ENCODE measurements at places on chromosomes 5 and 9.

- no peak for DNase-seq
These were observed 12.0 kb upstream of the THG1L start for GRCh38 chr5:157719245-157719644.

- no peak for DNase-seq
These were observed at the start of gene SYK for GRCh38 chr9:90801241-90801972. SYK (plus strand) TSS chr9:90801819; CDS start chr9:90843899, 42,080 bp downstream.

- no peak for DNase-seq
These were observed 1.7 kb upstream of the SLC34A1 start for GRCh38 chr5:177382423-177383029.

GRCh38 chr5:168427224-168427623 is 59.0 kb upstream of the RARS1 start:
- DNase-seq = no peak

- peak; percentile 94 for DNase-seq
These were observed 1.0 kb upstream of the MCC start for GRCh38 chr5:113489299-113489698.

- DNase-seq = no peak
These were observed 12.6 kb downstream of the FGF18 start for GRCh38 chr5:171432076-171432475.

Data from kidney epithelial cell (primary cell).